ENCODE measurements at places on chromosomes 3 and 15.

GRCh38 chr3:13257666-13258065 is 162.5 kb downstream of the NUP210 start:
- H3K27ac ChIP-seq = no peak overlapping the region
- H3K27me3 ChIP-seq = peaks cover 7% of the 10 kb centered on the region
- H3K4me3 ChIP-seq = no peak overlapping the region
- no peak for DNase-seq

- H3K36me3 ChIP-seq = peaks cover 4% of the 10 kb centered on the region
- H3K27me3 ChIP-seq = no peaks in the 10 kb centered on the region
- H3K4me3 ChIP-seq = no peak overlapping the region
- no peaks in the 10 kb centered on the region for H3K4me1 ChIP-seq
- no peak overlapping the region for H3K27ac ChIP-seq
Measured at GRCh38 chr3:182315313-182315712, 478.0 kb upstream of the ATP11B start.

GRCh38 chr3:15997274-15997943 is 177.1 kb upstream of the GALNT15 start:
- H3K4me1 ChIP-seq = no peaks in the 10 kb centered on the region
- H3K4me3 ChIP-seq = no peak overlapping the region
- H3K27me3 ChIP-seq = peaks cover 1% of the 10 kb centered on the region

DNA sequence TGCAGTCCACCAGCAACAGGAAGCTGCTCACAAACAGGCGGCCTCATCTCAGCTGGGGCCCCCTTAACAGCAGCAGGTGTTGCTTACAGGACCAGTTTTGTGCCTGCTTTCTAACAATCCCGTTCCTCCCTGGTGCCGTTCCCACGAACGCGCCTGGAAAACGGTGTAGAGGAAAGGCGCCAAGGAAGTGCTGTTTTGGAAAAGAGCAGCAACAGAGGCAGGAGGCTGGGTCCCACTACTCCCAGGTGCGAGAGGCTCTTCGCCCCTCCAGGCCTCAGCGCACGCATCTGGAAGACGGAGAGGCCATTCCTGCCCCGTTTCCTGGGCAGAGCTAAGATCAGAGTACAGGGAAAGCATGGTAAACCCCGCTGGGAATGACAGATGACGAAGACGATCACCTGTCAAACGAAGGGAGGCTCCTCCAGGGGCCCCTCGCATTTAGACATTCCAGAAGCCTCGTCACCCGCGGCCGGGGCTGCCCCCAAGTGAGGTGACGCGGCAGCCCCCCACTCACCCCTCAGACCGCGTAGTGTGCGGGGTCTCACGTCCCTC is 603 bp downstream of the SCAPER start:
- peak overlapping the region; percentile 95 for H3K27ac ChIP-seq
- peaks cover 31% of the 10 kb centered on the region for H3K4me1 ChIP-seq
- peaks cover 2% of the 10 kb centered on the region for H3K36me3 ChIP-seq
- DNase-seq = peak; percentile 51
- no peaks in the 10 kb centered on the region for H3K27me3 ChIP-seq

GRCh38 chr3:186682812-186683211 is 17.0 kb downstream of the HRG start:
- H3K4me3 ChIP-seq = no peak overlapping the region
- H3K27ac ChIP-seq = no peak overlapping the region
- H3K4me1 ChIP-seq = no peaks in the 10 kb centered on the region
- peaks cover 43% of the 10 kb centered on the region for H3K27me3 ChIP-seq
- DNase-seq = no peak

- H3K36me3 ChIP-seq = no peaks in the 10 kb centered on the region
- H3K27me3 ChIP-seq = no peaks in the 10 kb centered on the region
- peak overlapping the region; percentile 89 for H3K4me3 ChIP-seq
- peaks cover 25% of the 10 kb centered on the region for H3K4me1 ChIP-seq
- DNase-seq = no peak
- H3K27ac ChIP-seq = peak overlapping the region; percentile 100
Measured at GRCh38 chr3:38163841-38164642, 1.3 kb upstream of the OXSR1 start.

GRCh38 chr3:129035360-129036221 is 25.0 kb upstream of the GP9 start:
- H3K27ac ChIP-seq = no peak overlapping the region
- DNase-seq = no peak
- no peaks in the 10 kb centered on the region for H3K36me3 ChIP-seq
- peaks cover 7% of the 10 kb centered on the region for H3K27me3 ChIP-seq
- no peak overlapping the region for H3K4me3 ChIP-seq
- peaks cover 4% of the 10 kb centered on the region for H3K4me1 ChIP-seq

DNA sequence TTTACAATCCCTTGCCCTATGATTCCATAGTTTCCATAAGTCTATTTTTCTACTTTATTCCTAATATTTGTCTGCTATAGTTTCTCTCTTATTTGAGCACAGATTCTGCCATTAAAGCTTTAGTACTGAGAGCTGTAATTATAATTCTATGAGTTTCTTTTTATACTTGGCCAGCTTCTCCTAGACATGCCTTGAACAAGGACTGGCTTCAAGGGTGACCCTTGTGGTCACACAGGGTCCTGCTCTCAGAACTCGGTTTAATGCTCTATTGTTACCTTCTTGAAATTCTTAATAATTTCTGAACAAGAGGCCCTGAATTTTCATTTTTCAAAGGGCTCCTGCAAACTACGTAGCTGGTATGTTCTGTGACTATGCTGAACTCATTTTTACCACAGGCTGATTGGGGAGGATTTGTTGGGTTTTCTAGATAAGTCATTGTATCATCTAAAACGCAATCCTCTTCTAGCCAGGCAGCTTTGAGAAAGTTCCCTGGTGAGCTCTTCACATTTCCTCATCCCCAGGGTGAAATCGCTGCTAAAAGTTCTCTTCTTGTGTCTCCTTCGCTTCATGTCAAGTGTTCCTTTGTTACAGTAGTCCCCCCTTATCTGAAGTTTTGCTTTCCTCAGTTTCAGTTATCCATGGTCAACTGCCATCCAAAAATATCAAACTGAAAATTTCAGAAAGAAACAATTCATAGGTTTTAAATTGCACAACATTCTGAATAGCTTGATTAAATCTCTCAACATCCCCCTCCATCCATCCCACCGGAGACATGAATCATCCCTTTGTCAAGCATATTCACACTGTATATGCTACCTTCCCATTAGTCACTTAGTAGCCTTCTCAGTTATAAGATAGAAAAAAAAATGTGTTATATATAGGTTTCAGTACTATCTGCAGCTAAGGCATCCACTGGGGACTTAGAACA is 12.6 kb upstream of the PLCL2 start:
- H3K4me1 ChIP-seq = peaks cover 3% of the 10 kb centered on the region

DNA sequence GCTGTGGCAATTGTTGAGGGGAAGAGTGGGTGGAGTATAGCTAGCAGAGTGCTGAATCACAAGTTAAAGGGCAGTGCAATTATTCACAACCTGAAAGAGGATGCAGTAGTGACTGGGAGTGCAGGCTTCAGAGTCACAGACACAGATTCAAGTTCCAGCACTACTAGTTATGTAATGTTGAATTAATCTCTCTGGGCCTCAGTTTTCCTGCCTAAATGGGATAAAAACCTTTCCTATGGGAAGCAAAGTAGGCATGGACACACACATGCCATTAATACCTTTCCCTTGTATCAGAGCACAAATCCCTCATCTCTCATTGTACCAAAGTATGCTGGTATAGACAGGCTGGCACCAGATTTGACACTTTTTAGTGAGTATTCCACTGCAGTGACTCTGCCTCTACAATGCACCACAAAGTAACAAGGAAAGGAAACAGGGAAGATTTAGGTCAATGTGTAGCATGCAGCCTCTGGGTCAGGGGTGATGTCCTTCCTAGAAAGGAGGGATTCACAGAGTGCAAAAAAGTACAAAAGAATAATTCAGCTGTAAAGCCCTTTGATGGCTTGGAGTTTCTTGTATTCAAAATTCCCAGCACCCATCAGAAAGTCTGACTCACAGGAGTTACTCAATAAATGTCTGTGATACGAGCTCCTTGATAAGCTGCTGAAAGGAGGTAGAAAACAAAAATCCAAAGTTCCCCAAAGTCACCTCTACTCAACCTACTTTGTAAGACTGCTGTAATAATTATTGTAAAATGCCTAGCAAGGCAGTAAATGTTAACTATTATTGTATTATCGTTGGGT is 507.5 kb upstream of the TGFBR2 start:
- no peak for DNase-seq
- no peaks in the 10 kb centered on the region for H3K27me3 ChIP-seq
- peaks cover 16% of the 10 kb centered on the region for H3K36me3 ChIP-seq
- peaks cover 20% of the 10 kb centered on the region for H3K4me1 ChIP-seq
- H3K27ac ChIP-seq = peak overlapping the region; percentile 1

DNA sequence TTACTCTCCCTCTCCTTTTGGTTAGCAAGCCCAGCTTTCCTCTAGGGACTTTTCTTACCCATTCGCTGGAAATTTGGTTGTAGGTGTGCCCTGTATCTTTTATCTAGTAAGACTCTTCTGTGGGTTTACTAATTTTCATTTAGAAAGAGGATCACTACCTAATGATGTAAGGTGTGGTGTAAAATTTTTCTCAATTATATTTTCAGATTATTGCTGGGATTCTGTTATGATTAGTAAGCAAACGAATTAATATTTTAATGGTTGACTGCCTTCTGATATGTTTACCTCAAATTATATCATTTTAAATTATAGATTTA is 28.5 kb downstream of the PLCL2 start:
- no peak for DNase-seq
- H3K27me3 ChIP-seq = peaks cover 23% of the 10 kb centered on the region
- no peaks in the 10 kb centered on the region for H3K36me3 ChIP-seq
- no peak overlapping the region for H3K4me3 ChIP-seq
- H3K4me1 ChIP-seq = peaks cover 2% of the 10 kb centered on the region
